ENCODE measurements at places on chromosomes 5 and 9.

- peak; percentile 70 for DNase-seq
Measured at GRCh38 chr5:72108202-72109061, 1.2 kb downstream of the MAP1B start.

DNA sequence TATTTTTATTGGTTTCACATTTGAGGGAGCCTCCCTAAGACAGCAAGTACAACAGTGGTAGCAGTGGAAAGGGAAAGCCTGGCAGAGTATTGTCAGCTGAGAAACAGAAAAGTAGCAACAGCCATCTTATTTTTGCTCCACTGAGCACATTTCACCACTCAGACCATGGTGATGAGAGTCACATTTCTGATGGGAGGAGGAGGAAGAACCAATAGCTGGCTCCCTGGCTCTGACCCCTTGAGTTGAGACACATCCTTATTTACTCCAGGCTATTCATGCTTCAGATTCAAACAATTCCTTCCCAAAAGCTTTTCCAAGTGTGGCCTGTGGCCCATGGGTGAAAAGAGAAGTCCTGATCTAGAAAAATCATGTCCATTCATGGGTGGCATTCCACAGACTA is 236.3 kb downstream of the ARHGAP26 start:
- no peak for DNase-seq

DNA sequence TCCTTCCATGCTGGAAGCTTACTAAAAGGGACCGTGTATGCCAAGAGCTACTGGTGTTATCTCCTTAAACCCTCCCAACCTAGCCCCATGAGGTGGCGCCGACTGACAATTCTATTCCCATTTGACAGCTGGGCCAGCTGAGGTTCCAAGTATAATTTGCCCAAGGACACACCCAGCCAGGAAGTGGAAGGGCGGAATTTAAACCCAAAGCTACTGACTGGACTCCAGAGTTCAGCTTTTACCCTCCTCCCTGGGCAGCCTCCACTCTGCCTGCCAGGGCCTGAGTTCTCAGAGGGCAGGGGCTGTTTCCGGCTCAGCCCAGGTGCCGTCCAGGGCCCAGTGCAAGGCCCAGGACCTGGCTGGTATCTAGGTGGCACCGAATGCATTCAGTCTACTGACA is 71.8 kb downstream of the C9orf50 start:
- no peak for DNase-seq

GRCh38 chr9:14391620-14392019 is 77.7 kb upstream of the NFIB start:
- DNase-seq, result no peak

DNA sequence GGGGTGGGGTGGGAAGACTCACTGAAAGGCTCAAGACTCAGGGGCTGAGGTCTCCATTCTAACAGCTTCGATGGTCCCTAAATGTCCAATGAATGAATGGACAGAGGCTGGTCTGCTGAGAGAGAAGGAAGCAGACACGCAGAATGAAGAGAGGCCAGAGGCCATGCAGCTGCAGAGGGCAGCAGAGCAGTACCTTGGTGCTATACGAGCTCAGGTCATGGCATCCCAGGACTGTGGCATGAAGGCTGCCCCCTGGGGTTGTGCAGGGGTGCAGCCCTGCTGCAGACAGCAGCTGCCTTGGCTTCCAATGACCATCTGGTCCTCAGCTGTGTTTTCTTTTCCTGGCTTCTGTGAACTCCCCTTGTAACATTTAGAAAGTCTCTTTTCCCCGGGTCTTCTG is 15.2 kb upstream of the CORO2A start:
- no peak for DNase-seq

DNA sequence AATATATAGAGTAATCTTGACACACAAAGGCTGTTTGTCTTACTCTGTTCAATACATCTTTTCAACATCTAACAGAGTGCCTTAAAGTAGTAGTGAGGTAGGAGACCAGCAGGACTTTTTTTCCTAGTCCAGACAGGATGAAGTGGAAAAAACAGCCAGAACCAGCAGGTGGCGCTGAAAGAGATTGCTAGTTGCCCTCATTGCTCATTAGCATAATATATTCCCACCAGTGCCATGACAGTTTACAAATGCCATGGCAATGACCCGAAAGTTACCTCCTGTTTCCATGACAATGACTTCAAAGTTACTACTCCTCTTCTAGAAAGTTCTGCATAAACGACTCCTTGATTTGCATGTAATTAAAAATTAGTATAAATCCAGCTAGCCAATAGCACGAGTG is 387.4 kb downstream of the ACTL7B start:
- DNase-seq, result peak; percentile 67

- peak; percentile 52 for DNase-seq
Measured at GRCh38 chr5:159752622-159753275, 163.5 kb upstream of the ADRA1B start.

GRCh38 chr9:98890256-98890655 is 53.5 kb upstream of the COL15A1 start:
- DNase-seq, result no peak

- no peak for DNase-seq
Measured at GRCh38 chr9:125495172-125496119, 211.6 kb downstream of the MAPKAP1 start.

DNA sequence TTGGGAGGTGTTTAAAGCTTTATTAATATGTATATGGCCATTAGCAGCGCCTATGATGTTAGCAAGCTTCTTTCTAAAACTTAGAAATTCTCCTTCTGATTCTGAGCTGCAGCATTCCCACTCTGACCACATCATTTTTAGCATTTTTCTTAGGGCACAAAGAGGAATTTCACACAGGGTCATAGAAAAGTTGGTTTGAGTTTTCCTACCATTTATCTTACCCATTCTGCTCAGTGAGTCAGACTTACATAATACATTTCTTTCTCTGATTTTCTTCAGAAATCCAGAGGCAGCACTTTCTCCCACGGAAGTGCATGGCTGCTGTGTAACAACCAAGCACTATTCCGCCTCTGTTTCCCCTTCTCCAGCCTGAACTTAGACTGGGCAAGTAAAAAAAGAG is 246.6 kb downstream of the ARL15 start:
- peak; percentile 56 for DNase-seq

DNA sequence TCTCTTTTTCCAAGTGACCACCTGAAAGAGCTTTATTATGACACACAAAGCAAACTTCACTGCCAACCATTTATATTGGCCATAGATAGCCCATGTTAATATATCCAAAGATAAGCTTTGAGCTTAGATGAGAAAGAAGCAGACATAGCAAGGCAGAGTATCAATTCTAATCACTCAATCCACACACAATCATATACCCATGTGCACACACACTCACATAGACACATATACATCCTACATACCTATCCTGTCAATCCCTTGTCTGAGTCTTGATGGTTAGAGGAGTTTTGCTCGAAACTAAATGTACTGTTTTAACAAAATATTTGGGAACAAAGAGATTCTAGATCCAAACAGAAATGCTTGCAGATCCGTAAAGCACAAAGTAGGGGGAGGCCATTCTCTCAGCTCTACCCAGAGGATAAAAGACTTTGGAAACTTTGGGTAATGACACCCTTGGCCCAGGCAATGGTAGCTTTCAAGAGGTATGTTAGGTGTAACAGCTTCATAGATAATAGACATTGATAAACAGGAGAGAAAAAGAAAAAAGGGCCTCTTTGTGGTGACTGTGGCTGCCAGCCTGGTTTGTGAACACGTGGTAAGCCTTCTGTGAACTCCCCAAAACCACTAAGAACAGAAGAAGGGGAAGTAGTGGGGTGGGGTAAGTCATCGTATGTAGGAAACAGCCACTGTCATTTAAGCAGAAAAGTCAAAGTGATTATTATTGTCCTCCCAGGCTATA is 121.6 kb downstream of the TLR4 start:
- DNase-seq, result no peak

- no peak for DNase-seq
Measured at GRCh38 chr9:104300124-104300523, 203.9 kb upstream of the OR13F1 start.

DNA sequence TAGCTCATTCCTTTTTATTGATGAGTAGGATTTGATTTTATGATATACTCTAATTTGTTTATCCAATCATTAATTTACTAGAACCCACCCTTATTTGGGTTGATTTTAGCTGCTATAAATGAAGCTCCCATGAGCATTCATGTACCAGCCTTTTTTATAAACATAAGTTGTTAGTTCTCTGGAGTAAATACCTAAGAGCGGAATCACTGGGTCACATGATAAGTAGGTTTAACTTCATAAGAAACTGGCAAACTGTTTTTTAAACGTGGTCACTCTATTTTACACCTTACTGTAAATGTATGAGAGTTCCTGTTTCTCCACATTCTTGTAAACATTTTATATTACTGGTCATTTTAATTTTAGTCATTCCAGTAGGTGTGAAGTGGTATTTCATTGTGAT is 364.6 kb downstream of the NPR3 start:
- no peak for DNase-seq

- no peak for DNase-seq
Measured at GRCh38 chr5:2453781-2454180, 297.7 kb downstream of the IRX2 start.

- no peak for DNase-seq
Measured at GRCh38 chr9:34771007-34771406, 61.1 kb upstream of the CCL21 start.

Measured in brain microvascular endothelial cell (primary cell).